ENCODE measurements at places on chromosomes 3 and 15.

GRCh38 chr15:25862071-25862471 is 1.1 kb downstream of the ATP10A start:
- ATAC-seq: peak; percentile 46

DNA sequence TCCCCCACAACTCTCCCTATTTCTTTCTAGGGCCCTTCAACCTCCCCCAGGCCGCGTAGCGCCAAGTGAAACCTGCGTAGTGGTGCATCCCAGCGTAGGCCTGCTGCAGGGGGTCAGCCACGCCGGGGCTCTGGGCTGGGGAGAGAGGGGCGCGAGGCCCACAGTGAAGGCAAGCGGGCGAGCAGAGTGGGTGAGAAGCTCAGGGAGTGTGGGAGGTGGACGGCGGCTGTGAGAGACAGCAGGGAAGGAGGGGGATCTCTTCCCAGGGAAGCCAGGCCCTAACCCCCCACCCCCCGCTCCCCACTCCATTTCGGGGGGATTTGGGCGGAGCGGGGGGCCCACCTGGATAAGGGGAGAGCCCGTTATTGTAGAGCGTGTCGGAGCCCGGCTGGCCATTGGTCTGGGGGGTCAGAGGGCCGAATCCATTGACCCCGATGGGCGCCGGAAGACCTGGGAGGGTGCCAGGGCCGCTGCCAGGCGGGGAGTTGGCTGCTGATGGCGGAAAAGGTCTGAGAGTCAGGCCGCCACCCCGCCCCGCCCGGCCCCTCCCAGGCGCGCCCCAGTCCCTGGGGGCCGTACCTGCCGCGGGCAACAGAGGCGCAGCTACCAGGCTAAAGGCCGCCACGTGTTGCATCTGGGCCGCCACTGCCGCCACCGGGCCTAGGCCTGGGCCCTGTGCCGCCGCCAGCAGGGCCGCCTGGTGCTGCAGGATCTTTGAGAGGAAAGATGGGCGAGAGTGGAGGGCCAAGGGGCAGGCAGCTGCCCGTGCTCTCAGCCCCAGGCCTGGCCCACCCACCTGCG is 16.6 kb upstream of the PARP6 start:
- no peak for ATAC-seq

DNA sequence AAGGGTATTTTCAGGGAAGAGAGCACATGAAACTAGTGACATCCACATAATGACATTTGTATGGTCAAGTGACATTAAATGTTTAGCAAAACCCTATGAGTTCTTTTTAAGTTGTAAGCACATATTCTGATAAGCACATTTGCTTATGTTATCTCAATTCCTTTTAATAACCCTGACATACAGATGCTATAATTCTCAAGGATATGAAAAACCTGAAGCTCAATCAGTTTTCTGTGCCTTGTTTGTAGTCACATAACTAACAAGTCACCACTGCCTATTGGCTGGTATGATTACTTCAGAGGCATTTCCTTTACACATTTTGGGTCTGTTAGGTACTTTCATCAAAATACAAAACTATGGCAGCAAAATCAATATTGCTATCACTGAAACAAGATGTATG is 74.1 kb downstream of the FAIM start:
- no peak for ATAC-seq

GRCh38 chr3:32256206-32256605 is 17.7 kb downstream of the CMTM8 start:
- no peak for ATAC-seq

DNA sequence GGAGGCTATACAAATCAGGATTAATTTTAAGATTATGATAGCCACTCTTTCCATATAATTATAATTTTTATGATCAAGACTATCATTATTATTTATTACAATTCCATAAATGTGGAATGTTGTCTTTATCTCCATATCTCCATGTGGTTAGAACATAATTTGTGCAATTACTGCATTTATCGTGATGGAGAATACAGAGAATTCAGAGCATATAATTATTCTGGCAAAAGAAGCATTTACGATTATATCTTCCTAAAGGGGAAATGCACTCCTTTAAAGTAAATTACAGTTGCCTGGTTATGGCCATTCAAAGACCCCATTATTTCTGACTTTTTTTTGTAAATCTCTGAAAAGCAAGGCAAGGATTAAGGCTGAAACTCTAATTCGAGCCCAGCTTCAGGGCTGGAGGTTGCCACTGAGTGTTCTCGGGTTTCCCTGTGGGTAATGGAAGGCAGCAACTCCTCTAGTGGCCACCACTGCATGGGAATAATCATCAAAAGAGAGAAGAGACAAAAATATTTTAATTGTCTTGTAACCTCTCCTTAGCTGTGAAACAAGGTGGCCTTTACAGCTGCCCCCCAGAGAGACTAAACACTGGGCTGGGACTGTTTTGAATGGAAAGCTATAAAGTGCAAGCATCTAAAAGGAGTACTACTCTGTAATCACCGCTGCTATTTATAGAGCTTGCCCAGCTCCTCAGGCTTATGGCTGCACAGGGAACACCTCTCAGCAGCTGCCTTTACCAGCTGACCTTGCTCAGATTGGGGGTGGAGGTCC is 59.8 kb upstream of the PRTG start:
- no peak for ATAC-seq

- ATAC-seq: no peak
Measured at GRCh38 chr15:69704700-69705099, 252.1 kb downstream of the RPLP1 start.

DNA sequence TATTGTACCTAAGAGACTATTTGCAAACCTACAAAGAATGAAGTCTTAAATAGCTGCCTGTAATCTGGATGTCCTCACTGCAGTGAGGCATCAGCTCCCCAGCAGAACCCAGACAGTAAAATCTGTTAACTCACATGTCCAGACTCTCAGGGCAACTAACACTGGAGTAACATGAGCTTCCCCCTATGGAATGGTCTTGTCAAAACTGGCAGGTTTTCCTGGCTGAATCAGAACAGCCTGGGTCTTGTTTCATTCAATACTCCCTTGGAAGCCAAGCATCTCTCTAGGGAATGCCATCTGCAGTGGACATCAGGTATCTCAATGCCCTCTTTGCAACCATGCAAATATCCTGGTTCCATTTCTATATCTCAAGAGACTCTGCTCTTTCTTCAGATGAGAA is 24.4 kb downstream of the PTPN9 start:
- no peak for ATAC-seq

DNA sequence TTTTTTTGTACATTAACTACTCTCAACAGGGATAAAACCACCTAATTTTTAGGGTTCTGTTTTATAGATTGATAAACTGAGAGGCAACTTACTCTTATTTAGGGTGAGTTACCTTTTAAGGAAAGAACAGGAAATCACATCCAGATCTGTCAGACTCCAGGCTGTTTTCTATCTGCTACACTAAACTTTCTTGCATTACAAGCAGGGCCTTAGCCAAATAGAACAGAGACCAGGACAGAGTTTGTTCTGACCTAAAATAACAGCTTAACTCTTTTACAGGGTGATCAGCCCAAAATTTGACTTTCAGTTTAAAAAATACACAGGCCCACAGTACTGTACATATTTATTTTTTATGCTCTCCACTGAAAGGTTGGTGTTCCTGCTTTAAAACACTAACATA is 38.6 kb downstream of the SGO1 start:
- no peak for ATAC-seq

DNA sequence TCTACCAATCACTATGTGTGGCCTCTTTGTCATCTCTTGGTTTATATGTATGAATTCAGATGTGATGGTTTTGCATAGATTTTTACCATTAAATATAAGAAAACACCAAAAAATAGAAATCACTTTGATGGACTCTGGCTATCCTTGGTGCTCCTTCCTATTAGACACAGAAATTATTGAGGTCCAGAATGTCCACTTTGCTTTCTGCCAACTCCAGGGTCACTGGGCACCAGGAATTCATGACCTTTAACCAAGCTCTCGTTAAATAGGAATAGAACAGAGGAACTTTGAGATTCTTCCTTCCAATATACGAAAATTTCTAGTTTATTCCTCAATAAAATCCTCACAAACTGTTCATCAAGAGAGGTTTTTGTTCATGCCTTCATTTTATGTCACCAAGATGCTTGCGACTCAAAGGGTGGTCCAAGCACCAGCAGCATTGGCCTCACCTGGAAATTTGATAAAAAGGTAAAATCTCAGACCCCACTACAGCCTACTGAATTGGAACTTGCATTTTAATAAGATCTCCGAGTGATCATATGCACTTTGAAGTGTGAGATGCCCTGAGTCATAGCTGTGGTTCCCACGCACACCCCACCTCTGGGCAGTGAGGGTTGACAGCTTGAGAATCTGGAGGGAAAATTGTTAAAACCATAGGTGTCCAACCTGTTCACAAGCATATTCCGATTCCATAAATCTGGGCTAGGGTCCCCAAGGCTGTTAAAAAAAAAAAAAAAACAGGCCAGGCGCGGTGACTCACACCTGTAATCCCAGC is 286.6 kb downstream of the IL5RA start:
- no peak for ATAC-seq

DNA sequence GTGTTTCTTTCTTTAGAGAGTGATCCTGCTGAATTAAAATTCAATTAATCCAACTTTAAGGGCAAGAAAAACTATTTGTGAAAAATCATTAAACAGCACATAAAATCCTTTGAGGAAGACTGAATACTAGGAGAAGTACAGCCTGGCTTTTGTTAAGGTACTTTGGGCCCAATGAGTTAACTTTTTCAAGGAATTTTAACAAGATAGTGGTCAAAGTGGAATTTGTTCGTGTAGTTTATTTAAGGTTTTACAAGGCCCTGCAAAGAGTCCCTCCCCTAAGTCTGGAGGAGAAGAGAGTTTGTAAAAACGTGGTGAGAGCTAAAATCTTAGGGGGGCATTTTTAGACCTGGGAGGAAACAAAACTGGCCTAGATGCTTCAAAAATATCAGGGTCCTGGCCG is 26.0 kb upstream of the TRIM71 start:
- ATAC-seq: no peak

GRCh38 chr3:67294341-67294740 is 296.2 kb downstream of the KBTBD8 start:
- ATAC-seq: no peak

DNA sequence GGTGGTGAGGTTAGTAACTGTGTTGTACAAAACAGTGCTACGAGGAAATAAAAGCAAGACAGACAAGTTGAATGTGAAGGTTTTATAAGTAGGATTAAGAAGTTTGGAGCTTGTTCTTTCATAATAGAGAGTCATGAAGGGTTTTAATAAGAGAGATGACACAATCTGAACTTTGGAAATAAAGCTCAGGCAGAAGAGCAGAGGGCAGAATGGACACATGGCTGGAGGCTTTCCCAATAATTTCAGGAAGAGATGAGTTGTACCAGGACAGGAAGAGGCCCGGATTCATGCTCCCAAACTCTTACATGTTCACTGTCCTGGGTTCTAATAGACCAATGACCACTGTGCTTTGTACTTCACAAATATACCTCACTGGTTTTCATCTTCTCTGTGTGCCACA is 194.8 kb downstream of the SLC9A9 start:
- no peak for ATAC-seq

DNA sequence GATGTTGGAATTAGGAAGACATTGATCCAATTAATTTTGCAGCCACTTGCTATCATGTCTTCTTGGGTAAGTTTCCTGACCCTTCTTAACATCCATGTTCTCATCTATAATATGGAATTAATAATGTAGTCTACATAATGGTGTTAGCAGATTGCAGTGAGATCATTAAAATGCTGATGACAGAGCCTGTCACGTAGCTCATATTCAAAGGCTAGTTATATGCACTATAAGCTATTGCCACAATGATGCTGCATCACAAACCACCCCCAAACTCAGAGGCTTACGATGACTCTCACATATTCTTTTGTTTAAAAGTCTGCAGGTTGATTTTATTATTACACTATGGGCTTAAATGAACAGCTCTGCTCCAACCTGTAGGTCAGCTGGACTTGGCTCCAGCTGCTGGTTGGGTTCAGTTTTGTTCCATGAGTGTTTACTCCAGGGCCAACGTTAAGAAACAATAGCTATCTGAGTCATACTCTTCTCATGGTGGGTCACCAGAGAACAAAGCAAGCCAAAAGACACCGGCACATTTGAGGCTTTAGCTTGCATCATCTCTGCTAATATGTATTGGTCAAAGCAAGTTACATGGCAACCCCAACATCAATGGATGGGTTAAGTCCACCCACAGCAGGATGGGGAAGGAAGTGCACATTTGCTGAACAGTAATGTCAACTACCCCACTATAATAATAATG is 250.0 kb upstream of the SLCO3A1 start:
- ATAC-seq: no peak
